ENCODE measurements at places on chromosomes 16 and 17. TPM values are rescaled to one million over a fixed set of nuclear protein-coding genes. Genes with fewer than 3 reads are reported as not detected.

DNA sequence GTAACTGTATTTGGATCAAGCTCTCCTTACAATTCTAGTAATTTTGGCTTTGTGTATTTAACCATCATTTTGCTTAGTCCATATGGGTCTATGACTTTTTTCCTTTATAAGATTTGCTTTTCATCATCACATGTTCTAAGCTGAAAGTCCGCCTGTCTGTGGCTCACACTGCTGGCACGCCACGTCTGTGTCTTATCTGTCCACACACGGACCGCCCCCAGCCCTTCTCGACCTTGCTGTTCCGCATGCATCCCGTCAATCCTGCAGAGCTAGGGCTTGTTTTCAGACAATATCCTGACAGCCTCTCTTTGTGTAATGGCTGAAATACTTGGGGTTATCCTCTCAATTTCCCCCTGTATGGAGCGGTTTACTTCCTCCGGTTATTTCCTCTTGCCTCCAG is 8.4 kb upstream of the ALDH3A1 start:
- no peak for DNase-seq

The TSC2 gene
- 125 TPM for total RNA-seq

The CD300E gene
- total RNA-seq: not detected

DNA sequence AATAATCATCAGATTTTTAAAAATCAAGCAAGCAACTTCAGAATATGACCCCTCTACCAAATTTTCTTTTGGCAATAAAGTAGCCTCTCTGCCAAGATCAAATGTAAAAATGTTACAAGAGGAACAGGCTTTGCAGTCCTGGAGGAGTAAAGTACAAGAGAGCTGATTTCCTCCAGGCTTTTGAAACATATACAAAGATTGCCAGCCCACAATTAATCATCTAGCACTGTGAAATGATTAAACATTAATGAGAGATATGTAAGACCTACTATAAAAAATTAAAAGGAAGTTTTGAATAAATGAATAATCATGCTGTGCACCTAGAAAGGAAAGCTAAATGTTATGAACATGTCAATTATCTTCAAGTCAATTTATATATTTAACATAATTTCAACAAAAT is 26.3 kb downstream of the TXNDC11 start:
- no peak for DNase-seq

- no peak for DNase-seq
Observed at GRCh38 chr17:17109907-17110306, 67.7 kb downstream of the MPRIP start.

- DNase-seq: peak; percentile 85
Observed at GRCh38 chr16:87806641-87807546, 41.1 kb upstream of the KLHDC4 start.

DNA sequence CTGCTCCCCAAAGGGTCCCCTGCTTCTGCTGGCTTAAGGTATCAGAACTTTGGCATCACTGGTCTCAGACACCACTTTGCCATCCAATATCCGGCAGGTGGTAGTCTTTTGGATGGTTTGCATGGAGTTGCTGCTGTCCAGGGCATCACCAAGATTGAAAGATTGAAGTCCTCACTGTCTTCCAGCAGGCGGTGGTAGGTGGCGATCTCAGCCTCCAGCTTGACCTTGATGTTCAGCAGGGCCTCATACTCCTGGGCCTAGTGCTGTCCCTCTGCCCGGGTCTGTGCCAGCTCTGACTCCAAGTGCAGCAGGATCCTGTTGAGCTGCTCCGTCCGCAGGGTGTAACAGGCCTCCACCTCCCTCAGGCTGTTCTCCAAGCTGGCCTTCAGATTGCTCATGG is 43.0 kb upstream of the TMEM97 start:
- no peak for DNase-seq

GRCh38 chr17:73693071-73693470 is 48.8 kb upstream of the SDK2 start:
- DNase-seq: no peak

DNA sequence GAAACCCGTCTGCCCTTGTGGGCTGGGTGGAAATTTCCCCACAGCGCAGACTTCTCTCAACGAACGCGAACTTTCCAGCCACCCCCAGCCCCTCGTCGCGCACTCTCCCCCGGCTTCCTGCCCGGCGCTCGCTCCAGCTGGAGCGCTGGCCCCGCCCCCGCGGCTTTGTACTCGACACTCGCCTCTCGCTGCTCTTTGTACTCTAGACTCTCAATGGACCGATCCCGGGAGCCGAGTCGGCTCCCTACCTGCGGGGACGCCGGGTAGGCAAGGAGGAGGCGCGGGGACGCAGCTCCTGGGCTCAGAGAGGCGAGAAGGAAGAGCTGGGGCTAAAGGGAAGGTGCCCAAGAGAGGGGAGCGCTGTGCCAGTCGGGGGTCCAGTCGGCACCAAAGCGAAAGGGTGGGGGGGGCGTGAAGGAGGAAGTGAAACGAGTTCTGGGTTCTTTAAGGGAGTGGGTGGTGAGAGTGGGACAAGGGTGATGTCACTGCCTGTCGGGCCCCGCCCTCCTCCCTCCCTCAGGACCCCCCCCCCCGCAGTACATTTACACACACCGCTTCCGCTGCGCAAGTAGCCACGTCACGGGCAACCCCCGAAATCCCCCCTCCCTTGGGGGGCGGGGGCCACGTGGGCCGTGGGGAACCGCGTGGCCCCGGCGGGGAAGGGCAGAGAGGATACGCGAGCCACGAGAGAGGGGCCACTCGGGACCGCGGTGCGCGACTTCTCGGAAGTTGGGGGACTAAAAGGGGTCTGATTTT is 9.7 kb downstream of the KDM6B start:
- peak; percentile 90 for DNase-seq

The NPIPA7 gene
- 18.1 TPM for total RNA-seq

DNA sequence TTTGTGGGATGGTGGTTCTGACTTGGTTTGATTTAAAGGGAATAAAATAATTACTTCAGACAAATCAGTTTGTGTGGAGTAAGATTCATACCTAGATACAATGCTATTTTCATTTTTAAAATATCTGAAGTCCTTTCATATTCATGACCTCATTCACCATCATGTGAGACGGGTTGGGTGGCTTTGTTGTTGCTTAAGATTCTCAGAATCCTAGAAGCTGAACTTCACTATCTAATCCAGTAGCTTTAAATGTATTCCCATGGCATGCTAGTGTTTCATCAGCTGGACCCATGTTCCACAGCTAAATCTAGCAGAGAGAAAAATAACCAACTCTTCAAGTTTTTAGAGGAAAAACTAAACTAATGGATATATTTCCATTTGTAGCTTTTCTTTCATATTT is 2.7 kb upstream of the AMFR start:
- DNase-seq: no peak

The CCDC102A gene
- total RNA-seq: 10.3 TPM

DNA sequence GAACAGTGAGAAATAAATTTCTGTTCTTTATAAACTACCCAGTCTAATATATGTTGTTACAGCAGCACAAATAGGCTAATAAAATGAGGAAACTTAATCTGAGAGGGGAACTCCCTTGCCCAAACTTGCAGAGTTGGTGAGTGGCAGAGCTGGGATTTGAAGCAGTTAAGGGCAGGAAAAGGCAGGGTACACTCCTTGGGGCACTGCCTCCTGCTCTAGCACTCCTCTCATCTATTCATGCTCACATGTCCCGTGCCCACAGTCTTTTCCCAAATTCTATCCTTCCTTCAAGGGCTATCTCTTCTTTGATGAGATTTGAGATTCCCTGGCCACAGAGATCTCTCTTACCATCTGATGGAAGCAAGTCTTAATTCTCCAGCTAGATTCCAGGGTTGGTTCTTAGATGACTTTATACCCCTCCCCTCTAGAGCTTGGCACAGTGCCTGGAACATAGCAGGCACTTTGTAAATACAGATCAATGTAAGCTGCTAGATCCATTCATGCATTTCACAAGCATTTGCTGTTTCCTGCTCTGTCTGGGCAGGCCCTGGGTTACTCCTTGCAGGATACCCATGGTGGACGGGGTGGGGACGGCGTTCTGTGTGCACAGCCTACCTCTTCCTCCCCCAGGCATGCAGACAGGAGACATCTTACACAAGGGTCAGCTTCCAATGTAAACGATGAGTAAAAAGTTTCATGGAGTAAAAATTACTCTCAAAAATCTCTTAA is 39.2 kb upstream of the ABCC12 start:
- peak; percentile 76 for DNase-seq

GRCh38 chr17:73025041-73025560 is 67.4 kb downstream of the SLC39A11 start:
- no peak for DNase-seq

GRCh38 chr17:31696184-31696602 is 162.9 kb downstream of the COPRS start:
- DNase-seq: peak; percentile 32

GRCh38 chr16:56246051-56246817 is 54.9 kb downstream of the GNAO1 start:
- DNase-seq: no peak

- no peak for DNase-seq
Observed at GRCh38 chr17:55749985-55750384, 866 bp upstream of the PCTP start.

The ORAI3 gene
- total RNA-seq: 2.1 TPM

DNA sequence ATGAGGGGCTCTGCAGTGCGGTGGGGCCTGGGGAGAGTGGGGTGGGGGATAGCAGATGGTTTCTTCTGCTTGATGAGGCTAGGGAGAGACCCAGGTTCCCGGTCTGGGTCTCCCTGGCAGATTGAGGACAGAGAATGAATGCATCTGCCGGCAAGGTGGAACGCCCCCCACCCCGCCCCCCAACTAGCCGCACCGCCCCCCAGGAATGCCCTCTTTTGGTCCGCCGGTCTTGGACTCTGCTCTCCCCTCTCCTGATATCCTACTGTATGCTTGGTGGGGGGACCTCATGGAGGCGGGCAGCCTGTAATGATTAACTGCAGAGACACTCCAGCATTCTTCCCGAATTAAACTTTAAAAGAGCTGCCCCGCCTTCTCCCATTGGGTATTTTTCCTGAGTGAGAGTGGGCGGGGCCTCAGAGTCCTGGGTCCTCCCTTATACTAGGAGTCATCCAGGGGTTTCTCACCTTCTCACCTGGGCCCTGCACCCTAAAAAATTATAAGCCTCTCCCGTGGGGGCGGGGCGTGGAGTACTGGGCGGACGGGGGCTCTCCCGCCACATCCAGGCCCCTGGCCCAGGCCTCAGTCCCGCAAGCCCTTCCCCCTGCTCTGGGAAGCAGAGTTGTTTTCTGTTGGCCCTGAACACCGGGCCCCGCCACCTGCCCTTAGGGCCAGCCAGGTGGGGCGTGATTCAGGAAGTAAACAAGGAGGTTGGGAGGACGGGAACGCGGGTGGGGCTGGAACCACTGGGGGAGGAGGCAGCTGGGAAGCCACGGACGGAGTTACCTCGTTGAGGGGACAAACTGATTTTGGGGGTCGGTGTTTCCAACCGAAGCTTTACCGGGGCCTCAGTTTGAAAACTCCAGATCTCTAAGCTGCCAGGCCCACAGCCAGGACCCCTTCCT is 1.5 kb downstream of the GRB7 start:
- DNase-seq: peak; percentile 39

- DNase-seq: peak; percentile 31
Observed at GRCh38 chr16:17921357-17921978, 415.1 kb downstream of the NPIPA8 start.

- DNase-seq: peak; percentile 42
Observed at GRCh38 chr16:70685061-70685937, 554 bp downstream of the MTSS2 start.

DNA sequence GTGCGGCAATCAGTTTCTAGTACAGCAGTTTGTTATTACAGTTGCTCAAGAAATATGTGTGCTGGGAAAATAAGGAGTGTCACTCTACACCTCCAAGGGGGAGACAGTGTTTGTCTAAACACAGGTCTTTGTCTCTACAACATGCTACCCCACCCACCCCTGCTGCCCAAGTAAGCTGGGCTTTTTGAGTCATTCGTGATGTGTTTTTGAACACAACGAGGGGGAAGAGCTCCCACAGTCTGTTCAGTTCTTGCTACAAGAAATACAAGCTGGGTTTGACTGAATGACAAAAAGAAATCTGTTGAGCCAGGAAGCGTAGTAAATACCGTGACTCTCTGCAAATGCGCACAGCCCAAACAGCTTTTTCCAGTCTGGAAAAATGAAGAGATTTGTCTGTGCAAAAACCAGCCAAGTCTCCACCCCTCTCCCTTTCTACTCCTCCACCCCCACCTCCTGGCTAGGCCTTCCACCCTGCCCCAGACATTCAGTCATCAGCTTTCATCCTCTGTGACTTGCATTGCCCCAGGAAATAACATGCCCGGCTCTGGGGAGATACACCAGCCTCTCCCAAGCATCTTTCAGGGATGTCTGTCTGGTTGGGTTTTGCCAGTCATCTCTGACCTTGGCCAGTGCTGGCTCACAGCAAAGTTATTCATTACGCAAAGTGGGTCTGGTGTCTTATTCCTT is 25.7 kb downstream of the CHD9 start:
- peak; percentile 87 for DNase-seq

GRCh38 chr17:34285286-34285792 is at the start of gene CCL11:
Gene CCL11 (plus strand): TSS chr17:34285742. CDS start chr17:34285809, 67 bp downstream.
- DNase-seq: no peak

DNA sequence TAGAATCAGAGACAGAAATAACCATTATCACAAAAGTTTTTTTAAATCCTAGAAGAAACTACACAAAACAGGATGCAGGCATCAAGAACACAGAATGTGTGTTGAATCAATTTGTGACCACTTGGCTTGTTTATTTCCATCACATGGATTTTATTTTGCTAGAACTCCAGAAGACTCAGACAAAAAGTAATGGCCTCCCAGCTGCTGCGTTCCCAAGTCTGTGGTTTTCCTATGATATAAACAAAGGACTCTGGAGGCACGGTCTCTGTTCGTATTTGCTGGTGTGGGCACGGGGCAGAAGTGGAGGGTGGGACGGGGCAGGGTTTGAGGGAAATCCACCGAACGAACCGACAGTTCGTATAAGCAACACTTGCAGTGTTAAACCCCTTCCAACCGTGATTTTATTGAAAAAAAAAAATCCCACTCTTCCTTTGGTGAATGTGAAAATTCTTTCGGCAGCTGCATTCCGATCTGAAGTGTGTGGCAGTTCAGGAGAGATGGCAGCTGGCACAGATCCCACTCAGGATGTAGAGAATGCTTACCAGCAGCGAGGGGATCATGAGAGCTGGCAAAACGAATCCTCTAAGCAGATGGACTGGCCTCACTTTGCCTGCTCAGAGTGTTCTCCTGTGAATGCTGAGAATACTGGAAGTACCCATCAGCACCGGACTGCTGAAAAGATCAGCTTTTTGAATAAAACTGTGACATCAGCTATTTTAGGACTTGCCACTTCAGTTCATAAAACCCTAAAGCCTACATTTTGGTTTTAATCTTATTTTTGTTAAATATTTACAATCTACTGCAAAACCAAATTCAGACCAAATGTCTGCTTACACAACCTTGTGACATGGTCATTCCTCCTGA is 165.2 kb downstream of the VPS53 start:
- no peak for DNase-seq

- no peak for DNase-seq
Observed at GRCh38 chr16:88130681-88131080, 179.4 kb downstream of the BANP start.

Data from A673 (cell line).